ENCODE measurements at places on chromosomes 11 and 22. TPM values are rescaled to one million over a fixed set of nuclear protein-coding genes. Genes with fewer than 3 reads are reported as not detected.

MRGPRE gene
- total RNA-seq, result not detected

MAPK8IP1 gene
- total RNA-seq, result 3.7 TPM

BET1L gene
- total RNA-seq, result 17.8 TPM

HBG2 gene
- total RNA-seq, result 12,811 TPM

BEST1 gene
- total RNA-seq, result 2.1 TPM

RFPL2 gene
- total RNA-seq, result not detected

SLC25A18 gene
- total RNA-seq, result 0.20 TPM

HIPK3 gene
- total RNA-seq, result 139 TPM

TYR gene
- 4.0 TPM for total RNA-seq

PAK1 gene
- total RNA-seq, result 35.2 TPM

All from skin of body (tissue), 3 donors.